ENCODE measurements at places on chromosomes 5 and 9.
A peak's percentile ranks its signal among the peaks of the same experiment; 100 is the strongest.

GRCh38 chr5:156411-157072 is 34.8 kb upstream of the LRRC14B start:
- no peaks in the 10 kb centered on the region for H3K4me1 ChIP-seq
- no peaks in the 10 kb centered on the region for H3K36me3 ChIP-seq
- no peak overlapping the region for H3K27ac ChIP-seq
- H3K4me3 ChIP-seq: no peak overlapping the region

DNA sequence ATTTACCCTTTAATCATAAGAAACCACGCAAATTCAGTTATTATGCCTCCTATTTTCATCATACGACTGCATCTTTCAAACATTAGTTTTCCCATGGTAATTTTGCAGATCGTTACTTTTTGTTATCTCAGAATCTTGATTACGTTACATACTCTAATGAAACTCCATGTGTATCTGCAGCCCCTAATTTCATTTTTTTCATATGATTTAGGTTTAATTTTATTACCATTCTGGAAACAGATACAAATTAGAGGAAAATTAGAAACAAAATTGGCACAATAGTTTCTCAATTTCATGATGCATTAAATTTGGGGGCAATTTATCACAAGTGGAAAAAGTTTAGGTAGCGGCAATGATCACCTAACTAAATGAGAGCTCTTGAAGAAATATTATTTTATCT is 52.3 kb downstream of the C9orf153 start:
- DNase-seq: no peak
- H3K4me1 ChIP-seq: no peaks in the 10 kb centered on the region
- no peak overlapping the region for H3K4me3 ChIP-seq

DNA sequence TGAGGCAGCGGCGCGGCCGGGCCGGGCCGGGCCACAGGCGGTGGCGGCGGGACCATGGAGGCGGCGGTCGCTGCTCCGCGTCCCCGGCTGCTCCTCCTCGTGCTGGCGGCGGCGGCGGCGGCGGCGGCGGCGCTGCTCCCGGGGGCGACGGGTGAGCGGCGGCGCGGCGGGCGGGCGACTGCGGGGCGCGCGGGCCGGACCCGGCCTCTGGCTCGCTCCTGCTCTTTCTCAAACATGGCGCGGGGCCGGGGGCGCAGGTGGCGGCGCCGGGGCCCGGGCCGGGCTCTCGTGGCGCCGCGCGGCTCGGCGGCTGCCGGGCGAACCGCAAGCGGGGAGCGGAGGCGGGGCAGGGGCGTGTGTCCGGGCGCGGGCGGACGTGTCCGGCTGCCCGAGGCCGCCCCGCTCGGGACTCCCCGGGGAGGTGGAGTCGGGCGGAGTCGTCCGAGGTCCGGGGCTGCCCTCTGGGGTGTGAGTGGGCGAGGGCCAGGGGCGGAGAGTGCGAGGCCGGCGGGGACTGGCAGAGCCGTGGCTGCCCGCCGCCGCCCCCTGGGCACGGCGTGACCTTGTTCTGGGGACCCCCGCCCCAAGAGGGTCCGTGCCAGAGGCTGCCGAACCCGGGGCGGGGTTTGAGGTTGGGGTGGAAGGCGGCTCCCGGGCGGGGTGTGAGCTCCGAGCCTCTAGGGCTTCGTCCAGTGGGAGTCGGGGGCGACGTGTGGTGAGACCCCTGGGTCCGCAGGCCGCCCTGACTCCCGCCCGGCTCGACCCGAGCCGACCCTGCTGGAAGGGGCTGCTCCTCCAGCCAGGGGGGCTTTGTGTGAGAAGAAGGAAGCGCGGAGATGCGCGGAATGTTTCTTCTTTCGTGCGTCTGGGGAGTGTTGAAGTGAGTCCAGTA is 485 bp downstream of the TGFBR1 start:
- peak overlapping the region; percentile 72 for H3K4me3 ChIP-seq
- no peaks in the 10 kb centered on the region for H3K36me3 ChIP-seq
- peak overlapping the region; percentile 93 for H3K27ac ChIP-seq
- H3K27me3 ChIP-seq: no peaks in the 10 kb centered on the region
- H3K4me1 ChIP-seq: peaks cover 49% of the 10 kb centered on the region
- DNase-seq: peak; percentile 88

DNA sequence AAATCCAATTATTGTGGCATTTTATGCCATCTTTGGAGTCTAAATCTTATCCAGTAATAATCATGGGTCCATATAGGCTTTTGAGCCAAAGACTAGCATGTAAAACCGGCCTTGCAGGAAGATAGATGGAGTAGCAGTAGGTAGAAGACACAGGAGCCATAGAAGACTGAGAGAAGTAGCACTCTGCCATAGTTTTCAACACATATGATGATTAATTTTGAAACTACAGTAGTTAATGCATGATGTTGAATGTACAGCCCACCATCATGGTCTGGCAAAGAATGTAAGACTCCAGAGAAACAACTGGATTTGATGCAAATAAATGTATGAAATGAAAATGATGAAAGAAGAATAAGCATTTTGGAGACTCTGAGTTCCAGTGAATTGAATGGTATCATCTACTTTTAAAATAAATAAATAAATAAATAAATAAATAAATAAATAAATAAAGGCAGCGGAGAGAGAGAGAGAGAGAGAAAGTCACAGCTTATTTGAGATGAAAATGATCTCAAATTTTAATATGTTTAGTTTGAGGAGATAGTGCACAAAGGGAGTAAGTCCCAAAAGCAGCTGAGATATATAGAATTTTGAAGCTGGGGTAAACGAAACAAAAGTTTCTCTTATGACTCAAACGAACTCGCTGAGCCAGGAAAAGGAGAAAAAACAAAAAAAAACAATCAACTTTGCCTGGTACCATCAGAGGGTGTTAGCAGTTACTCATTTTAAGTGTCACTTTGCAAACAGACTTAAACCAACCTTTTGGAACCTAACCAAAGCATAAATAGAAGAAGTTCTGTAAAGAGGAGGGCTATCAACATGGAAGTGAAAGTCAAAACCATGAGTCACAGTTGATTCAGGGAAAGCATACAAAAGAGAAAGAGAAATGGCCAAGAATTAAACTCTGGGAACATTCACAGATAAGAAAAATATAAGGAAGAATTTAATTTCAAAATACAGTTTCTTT is 388.7 kb downstream of the CETN3 start:
- no peak overlapping the region for H3K4me3 ChIP-seq
- no peaks in the 10 kb centered on the region for H3K36me3 ChIP-seq
- H3K4me1 ChIP-seq: no peaks in the 10 kb centered on the region
- H3K27ac ChIP-seq: no peak overlapping the region

DNA sequence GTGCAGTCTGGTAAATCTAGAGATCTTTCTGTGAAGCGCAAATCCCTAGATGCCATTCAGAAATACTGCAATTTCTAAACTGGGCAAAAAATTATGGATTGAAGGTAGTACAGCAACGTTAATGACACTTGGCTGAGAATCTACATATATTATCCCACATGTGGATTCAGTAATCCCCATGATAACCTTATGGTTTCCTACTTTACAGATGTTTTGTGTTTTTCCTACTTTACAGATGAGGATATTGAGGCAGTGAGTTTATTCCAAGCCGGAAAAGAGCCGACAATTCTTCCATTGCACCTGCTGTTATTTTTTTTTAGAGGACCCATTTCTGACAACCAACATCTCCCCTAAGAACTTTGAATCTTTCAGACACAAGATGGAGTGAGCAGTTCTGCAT is 796.5 kb downstream of the CDH12 start:
- DNase-seq: no peak
- H3K4me1 ChIP-seq: no peaks in the 10 kb centered on the region
- H3K36me3 ChIP-seq: no peaks in the 10 kb centered on the region
- no peak overlapping the region for H3K4me3 ChIP-seq
- no peaks in the 10 kb centered on the region for H3K27me3 ChIP-seq

- no peak overlapping the region for H3K4me3 ChIP-seq
- no peak overlapping the region for H3K27ac ChIP-seq
- no peaks in the 10 kb centered on the region for H3K36me3 ChIP-seq
- no peaks in the 10 kb centered on the region for H3K27me3 ChIP-seq
Observed at GRCh38 chr5:107047048-107047447, 623.7 kb downstream of the EFNA5 start.

GRCh38 chr9:28900406-28900805 is 1327.1 kb upstream of the C9orf72 start:
- DNase-seq: no peak
- H3K4me1 ChIP-seq: no peaks in the 10 kb centered on the region
- no peak overlapping the region for H3K4me3 ChIP-seq
- H3K27ac ChIP-seq: no peak overlapping the region
- H3K36me3 ChIP-seq: no peaks in the 10 kb centered on the region

DNA sequence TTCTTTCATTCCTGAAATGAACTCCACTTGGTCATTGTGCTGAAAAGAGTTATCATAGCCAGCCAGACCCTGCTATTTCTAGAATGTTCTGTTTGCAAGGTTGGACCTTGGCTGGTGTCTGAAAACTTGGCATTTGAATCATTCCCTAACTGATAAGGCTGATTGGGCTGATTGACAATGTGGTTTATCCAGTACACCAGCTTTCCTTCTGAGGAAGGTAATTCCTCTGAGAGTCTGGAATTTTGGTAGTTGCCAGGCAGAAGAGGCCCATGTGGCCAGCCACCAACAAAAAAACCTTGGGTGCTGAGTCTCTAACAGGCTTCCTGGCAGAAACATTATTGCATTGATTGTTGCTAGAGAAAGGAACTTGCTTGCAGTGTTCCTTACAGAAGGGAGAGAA is 15.3 kb downstream of the SEC61B start:
- no peaks in the 10 kb centered on the region for H3K4me1 ChIP-seq
- no peak overlapping the region for H3K4me3 ChIP-seq
- DNase-seq: no peak
- H3K27ac ChIP-seq: no peak overlapping the region

DNA sequence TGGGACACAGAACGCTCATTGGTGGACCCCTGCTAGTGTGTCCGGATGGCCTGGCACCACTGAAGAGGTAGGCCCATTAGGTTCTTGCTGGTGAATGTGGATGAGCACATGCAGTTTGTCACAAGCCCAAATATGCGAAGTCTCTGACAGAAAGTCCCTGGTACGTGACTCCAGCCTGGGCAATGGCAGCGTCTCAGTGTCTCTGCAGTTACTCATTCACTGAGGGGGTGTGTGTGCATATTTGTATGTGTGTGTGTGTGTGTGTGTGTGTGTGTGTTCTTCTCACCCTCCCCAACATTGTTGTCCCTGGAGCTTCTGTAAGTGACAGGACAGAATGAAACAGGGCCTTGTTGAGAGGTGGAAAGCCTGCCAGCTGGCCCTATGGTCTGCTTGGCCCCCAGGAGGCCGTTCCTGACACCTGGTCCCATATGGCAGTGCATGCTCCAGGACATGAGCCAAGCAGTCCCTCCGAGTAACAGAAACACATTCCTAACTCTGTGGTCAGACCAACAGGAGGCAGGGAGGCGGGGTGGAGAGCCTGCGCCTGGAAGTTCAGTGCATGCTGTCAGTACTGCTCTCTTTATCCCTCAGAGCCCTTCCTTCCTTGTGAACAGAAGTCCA is 169.9 kb downstream of the SLC28A3 start:
- DNase-seq: peak; percentile 69
- H3K27me3 ChIP-seq: no peaks in the 10 kb centered on the region
- H3K4me3 ChIP-seq: no peak overlapping the region
- H3K4me1 ChIP-seq: no peaks in the 10 kb centered on the region

- H3K4me1 ChIP-seq: peaks cover 34% of the 10 kb centered on the region
- H3K4me3 ChIP-seq: no peak overlapping the region
- H3K27me3 ChIP-seq: no peaks in the 10 kb centered on the region
- H3K27ac ChIP-seq: peak overlapping the region; percentile 41
- no peak for DNase-seq
- no peaks in the 10 kb centered on the region for H3K36me3 ChIP-seq
Observed at GRCh38 chr9:84822589-84823233, 153.2 kb downstream of the NTRK2 start.

DNA sequence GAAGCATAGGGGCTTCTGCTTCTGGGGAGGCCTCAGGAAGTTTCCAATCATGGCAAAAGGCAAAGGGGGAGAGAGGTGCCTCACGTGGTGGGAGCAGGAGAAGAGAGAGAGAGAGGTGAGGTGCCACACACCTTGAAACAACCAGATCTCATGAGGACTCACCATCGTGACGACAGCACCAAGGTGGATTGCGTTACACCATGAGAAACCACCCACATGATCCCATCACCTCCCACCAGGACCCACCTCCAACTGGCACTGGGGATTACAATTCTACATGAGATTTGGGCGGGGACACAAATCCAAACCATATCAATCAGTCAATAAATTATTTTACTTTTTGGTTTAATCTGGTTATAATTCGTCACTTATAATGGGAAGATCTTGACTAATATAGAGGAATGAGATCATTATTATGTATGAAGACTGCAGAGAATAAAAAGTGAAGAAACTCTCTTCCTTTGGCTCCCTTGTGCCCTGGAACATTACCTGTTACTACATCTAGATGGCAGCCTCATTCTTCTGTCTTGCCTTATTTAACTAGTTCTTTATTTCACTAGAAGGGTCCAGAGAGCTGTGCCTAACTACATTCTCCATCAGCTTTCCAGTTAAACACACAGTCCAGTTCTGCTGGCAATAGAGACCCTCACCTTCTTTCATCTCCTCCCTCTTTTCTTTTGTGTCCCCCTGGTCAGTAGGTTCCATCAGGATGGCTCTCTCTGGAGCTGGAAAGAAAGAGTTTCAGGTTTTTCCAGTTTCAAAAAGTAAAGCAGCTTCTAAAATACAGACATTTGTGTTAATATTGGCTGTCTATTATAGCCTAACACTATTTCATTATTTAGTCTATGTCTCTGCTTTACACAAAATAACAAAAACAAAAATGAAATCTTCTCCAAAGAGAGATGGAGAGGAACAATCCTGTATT is 21.7 kb upstream of the SPINK7 start:
- H3K27ac ChIP-seq: no peak overlapping the region
- no peak overlapping the region for H3K4me3 ChIP-seq
- no peak for DNase-seq
- H3K27me3 ChIP-seq: no peaks in the 10 kb centered on the region
- H3K36me3 ChIP-seq: no peaks in the 10 kb centered on the region

- no peaks in the 10 kb centered on the region for H3K27me3 ChIP-seq
- no peaks in the 10 kb centered on the region for H3K36me3 ChIP-seq
- DNase-seq: no peak
- no peak overlapping the region for H3K27ac ChIP-seq
- peak overlapping the region; percentile 71 for H3K4me3 ChIP-seq
Observed at GRCh38 chr9:126915846-126916543, 1.4 kb downstream of the RALGPS1 start.

- no peaks in the 10 kb centered on the region for H3K36me3 ChIP-seq
- H3K4me3 ChIP-seq: no peak overlapping the region
- H3K27ac ChIP-seq: no peak overlapping the region
- peaks cover 19% of the 10 kb centered on the region for H3K4me1 ChIP-seq
- DNase-seq: no peak
Observed at GRCh38 chr5:159874263-159874662, 42.0 kb upstream of the ADRA1B start.

Measured in suprapubic skin (tissue), 4 donors.